ENCODE measurements at places on chromosomes 2 and 18.

GRCh38 chr2:71526141-71526540, 72.8 kb downstream of the DYSF start:
- no peak for DNase-seq

DNA sequence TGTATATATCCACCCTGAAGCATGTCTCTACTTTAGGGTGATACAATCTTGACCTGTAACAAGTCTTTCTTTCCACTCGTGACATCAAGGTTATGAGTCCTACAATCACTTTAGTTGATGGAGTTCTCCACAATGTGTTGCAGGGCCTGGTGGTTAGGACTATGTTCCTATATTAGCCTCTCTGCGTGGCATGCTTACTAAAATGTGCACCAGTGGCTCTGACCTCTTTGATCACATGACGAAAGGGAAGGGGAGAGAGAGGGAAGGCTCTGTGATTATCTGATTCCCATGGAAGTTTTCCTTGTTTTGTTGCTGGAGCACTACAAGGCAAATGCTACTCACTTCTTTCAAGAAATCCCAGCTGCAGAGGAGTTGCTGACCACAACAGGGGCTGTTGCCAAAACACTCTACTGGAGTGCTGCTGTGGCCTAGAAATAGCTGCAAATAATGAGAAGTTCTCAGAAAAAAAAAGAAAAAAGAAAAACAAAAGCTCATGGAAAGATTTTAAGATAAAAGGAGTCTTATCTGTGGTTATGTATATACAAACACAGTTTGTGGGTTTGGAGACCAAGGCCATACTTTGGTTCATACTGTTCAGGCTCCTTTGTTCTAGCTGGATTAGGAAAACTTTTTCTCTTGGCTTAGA, 272.8 kb upstream of the MMADHC start:
- peak; percentile 64 for DNase-seq

DNA sequence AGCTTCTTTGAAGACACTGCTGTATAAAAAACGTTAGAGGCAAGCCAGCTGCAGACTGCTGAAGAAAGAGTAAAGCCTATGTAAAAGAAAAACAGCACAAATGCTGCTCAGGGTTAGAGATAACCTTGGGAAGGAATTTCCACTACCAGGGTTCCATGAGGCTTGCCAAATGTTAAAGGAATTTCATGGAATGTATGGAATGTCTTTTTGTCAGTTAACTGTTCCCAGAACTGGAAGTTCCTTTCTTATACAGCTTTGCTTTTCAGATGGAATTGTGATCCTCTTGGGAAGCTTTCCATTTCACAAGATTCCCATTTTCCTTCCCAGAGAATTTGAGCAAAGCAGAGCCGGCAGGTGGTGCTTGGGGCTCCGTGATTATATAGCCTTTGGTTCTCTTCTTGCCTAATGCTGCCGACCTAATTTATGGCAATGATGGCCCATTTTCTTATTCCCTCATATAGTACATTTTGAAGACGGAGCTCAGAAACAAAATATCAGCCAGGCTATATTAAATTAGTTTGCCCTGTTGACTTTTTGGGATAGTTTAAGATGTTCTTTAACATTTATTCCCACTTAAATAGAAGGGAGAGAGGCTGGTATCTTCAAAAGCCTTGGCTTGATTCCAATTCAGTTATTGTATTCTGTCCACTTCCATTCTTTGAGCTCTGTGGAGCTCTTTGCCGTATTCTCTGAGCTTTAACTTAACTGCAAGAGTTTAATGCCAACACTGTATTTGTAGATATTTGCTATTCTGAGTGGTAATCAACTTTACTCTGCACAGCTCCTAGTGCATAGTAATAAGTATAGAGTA, 162.3 kb downstream of the PHLPP1 start:
- DNase-seq, result peak; percentile 35

GRCh38 chr18:77300579-77300978, 50.9 kb downstream of the GALR1 start:
- DNase-seq, result no peak

DNA sequence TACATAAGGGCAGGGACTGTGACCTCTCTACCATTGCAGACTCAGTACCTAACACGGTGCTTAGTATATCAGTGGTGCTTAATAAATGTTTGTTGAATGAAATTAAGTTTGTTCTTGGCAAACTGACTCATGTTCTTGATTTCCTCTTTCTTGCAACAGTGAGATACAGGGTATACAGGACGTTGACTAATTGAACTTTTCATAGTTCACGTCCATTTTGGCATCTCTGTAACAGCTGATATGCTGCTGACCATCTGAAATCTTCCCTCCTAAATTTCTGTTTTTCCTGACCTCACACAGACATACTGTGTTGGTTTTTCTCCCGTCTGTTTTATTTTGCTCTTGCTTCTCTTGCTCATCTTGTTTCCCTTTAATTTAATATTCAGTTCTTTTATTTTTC, 44.2 kb downstream of the LHCGR start:
- DNase-seq, result no peak

GRCh38 chr18:44474067-44474411, 206.6 kb upstream of the SETBP1 start:
- no peak for DNase-seq

- DNase-seq, result no peak
Observed at GRCh38 chr2:25285265-25286024, 56.3 kb downstream of the DNMT3A start.

GRCh38 chr2:213125646-213126347, 25.6 kb downstream of the IKZF2 start:
- DNase-seq, result peak; percentile 36

DNA sequence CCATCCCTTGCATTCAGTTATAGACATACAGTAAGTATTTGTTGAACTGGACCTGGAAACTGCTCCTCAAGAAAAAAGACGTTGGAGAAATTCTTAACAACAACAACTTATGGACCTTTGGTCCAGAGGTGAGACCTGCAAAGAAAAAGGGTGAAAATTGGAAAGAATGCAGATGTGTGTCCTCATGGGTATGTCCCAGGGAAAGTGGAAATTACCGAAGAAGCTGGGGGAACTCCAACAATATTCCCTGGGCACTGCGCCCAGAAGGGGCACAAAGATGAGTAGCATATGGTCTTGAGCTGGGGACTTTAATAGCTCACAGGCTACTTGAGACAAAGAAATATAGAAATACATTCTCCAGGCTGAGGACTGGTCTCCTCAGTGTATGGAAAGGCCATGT, 35.5 kb upstream of the YWHAQ start:
- DNase-seq, result peak; percentile 78

GRCh38 chr2:59693231-59693959, 860.1 kb downstream of the BCL11A start:
- DNase-seq, result no peak

GRCh38 chr2:96163768-96164429, 18.7 kb upstream of the DUSP2 start:
- DNase-seq, result no peak

- peak; percentile 60 for DNase-seq
Observed at GRCh38 chr2:226121046-226121738, 678.4 kb downstream of the IRS1 start.

DNA sequence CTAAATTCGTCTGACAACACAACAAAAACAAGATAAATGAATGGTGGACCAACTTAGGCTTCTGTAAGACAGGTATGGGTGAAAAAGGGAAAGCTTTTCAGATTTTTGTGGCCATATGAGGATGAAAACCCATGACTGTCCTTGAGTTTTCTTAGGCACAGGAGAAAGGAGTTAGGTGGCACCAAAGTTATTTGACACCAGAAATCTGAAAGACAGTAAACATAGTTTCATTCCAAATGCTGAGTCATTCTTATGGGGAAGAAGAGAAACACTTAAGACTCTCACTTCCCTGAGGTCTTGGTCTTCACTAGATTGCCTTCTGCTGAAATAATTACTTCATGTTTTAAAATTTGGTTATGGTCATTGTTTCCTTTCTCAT, 5.2 kb upstream of the GPD2 start:
- peak; percentile 63 for DNase-seq

- peak; percentile 7 for DNase-seq
Observed at GRCh38 chr18:67216846-67217245, 299.7 kb downstream of the DSEL start.

DNA sequence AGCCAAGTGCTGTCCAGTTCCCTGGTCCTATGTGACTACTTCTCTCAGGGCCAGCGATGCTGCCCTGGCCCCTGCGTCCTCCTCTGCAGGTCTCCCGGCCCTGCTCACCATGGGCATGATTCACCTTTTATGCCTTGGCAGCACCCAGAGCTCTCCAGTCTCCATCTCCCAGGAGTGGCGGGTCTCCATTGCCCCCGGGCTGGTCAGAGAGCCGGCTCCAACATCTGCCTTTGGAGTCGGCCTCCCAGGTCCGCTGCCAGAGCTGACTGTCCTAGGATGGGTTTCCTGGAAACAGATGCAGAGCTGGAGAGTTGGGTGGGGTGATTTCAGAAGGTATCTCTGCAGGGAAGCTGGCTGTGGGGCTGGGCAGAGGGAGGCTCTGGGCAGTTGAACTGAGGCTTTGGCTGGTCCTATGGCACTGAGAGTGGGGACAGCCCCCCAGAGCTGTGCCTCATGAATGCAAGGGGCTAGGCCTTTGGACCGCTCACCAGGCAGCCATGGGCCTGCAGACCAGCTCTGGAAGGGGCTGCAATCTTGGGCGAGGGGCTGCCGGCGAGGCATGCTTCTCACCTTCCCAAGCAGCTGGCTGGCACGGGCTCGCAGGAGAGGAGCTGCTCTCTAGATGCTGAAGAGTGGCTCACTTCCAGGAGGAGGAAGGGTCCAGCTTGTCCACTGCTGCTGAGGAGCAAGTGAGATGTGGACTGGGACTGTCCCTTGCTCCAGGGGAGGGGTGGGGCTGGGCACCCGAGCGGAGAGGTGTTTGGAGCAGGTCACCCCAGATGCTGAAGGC, 59.8 kb upstream of the HS6ST1 start:
- DNase-seq, result no peak

- DNase-seq, result no peak
Observed at GRCh38 chr2:48587560-48587959, 30.1 kb upstream of the GTF2A1L start.

GRCh38 chr2:142754182-142754581, 123.3 kb upstream of the KYNU start:
- no peak for DNase-seq

- DNase-seq, result no peak
Observed at GRCh38 chr2:70949086-70949485, 13.4 kb downstream of the ATP6V1B1 start.

GRCh38 chr2:191885650-191886049, 38.8 kb upstream of the CAVIN2 start:
- DNase-seq, result no peak

GRCh38 chr18:56568986-56569385, 69.4 kb downstream of the TXNL1 start:
- no peak for DNase-seq

- DNase-seq, result no peak
Observed at GRCh38 chr2:113910967-113911678, 21.2 kb downstream of the ACTR3 start.

- no peak for DNase-seq
Observed at GRCh38 chr2:18903750-18904149, 314.4 kb upstream of the NT5C1B start.

GRCh38 chr18:62754026-62754425, 38.7 kb downstream of the PHLPP1 start:
- no peak for DNase-seq

- DNase-seq, result peak; percentile 52
Observed at GRCh38 chr2:174122185-174122584, 126.1 kb downstream of the OLA1 start.

DNA sequence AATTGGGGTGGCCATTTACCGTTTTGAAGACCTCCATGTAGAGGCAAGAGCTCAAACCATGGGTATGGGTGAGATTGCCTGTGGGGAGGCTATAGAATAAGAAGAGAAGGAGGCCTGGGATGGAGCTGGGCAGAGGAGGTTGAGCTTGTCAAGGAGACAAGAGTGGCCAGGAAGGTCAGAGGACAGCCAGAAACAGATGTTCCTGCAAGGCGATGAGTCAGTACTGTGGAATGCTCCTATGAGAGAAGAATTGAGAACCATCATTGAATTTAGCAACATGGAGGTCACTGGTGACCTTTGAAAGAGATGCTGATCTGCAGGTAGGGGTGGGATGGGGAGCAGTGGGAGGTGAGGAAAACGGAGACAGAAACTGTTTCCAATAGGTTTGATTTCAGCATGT, 3.5 kb downstream of the ACSL3 start:
- DNase-seq, result peak; percentile 93

GRCh38 chr18:2897448-2898185, 50.8 kb downstream of the EMILIN2 start:
- no peak for DNase-seq

- DNase-seq, result no peak
Observed at GRCh38 chr2:107338059-107338458, 452.1 kb upstream of the ST6GAL2 start.

DNA sequence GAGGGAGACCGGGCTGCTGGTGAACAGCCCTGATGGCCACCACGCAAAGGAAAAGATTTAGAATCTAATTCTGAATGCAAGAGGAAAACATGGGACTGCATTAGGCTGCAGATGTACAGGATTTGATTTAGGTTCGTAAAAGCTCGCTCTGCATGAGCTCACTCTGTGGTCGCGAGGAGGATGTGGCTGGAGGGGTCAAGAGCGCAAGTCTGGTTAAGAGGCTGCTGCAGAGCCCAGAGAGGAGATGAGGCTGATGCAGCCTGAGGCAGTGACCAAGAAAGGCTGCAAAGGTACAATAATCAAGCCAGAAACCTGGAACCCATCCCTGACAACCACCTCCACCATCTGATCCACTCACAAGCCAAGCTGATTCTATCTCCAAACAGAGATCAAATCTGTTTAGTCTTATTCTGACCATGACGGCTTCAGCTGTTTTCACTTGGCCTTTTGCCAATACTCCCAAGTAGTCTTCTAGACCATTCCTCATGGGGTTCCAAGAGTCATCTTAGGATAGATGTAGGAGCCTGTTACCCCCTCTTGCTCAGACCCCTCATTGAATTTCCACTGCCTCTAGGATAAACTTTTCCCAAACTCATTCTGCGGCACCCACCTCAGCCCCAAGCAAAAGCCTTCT, 58.9 kb upstream of the ARL4C start:
- DNase-seq, result peak; percentile 64
